ENCODE measurements at places on chromosomes 7 and 10. TPM values are rescaled to one million over a fixed set of nuclear protein-coding genes. Genes with fewer than 3 reads are reported as not detected.
A peak's percentile ranks its signal among the peaks of the same experiment; 100 is the strongest.

DNA sequence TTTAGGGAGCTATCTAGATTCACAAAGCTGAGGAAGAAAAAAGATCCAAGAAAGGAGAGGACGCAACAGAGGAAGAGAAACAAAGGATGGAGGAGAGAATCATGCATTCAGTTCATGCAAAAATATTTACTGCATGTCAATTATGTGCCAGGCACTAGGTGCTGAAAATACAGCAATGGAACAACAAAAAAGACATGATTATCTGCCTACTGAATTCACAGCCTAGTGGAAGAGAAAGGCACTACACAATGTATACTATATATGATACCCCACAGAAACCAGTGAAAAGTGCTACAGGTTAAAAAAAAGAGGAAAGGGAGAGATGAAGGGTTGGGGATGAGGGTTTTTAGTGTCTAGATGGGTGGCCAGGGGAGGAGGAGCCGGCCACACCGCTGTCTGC lies 520.4 kb upstream of the CELF2 start:
- no peak for DNase-seq

NUPR2 gene
- total RNA-seq: not detected

- DNase-seq: no peak
These were observed 269.0 kb downstream of the DOCK4 start for GRCh38 chr7:111937163-111937562.

DNA sequence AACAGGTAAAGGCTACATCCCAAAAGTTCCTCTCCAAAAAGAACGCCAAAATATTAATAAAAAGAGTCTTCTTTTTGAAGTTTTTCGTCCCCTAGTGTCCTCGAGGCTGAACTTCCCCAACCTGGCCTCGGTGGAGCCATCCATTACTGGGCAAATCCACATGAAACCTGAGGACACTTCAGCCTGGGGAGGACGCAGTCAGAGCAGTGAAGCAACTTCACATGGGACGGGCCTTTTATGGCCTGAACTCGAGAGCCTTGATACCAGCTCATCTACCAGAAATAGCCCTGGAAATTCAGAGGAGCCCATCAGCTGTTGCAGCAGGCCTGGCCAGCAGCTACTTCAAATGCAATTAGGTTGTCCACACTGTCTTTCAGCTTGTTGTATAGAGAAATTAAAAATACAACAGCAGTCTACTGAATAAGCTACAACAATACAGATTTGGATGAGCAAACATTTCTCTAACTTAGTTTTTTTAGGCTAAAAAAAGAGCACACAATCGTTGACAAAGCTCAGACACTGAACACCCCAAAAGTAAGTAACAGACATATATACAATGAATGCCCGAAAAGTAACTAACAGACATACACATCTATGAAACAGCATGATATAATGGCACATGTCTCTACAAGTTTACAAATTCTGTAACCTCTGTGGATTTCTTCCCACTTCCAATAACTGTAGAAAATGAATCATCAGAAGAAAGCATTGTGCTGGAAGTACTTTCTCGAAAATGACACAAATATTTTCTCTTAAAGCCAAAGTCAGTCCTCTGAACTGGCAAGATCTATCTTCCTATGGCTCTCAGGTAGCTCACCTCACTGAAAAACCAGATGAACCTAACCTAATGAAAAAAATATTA lies at the start of gene SVIL:
SVIL (minus strand) TSS at position 208 of the 862 bp plus-strand sequence. CDS start 79,913 bp downstream, outside the sequence.
- peak; percentile 95 for DNase-seq
